ENCODE measurements at places on chromosomes 4 and X. TPM values are rescaled to one million over a fixed set of nuclear protein-coding genes. Genes with fewer than 3 reads are reported as not detected.

Gene SPANXB1
- total RNA-seq: 2.6 TPM

Gene DGKK
- total RNA-seq: not detected

Gene SULT1E1
- total RNA-seq: not detected

Gene TEX11
- not detected for total RNA-seq

Gene HTR2C
- not detected for total RNA-seq

Gene TMPRSS11F
- total RNA-seq: not detected

Gene RBM41
- total RNA-seq: 12.0 TPM

Gene GPR34
- total RNA-seq: 0.11 TPM

Gene NAP1L2
- 1.4 TPM for total RNA-seq

Gene UGT2B10
- total RNA-seq: not detected

Gene ABLIM2
- total RNA-seq: 0.39 TPM

Gene BGN
- not detected for total RNA-seq

Gene CT55
- not detected for total RNA-seq

Gene TNMD
- not detected for total RNA-seq

Gene SLC49A3
- 0.29 TPM for total RNA-seq

Gene CNKSR2
- 3.7 TPM for total RNA-seq

Gene SLC26A1
- 0.31 TPM for total RNA-seq

Gene KLB
- total RNA-seq: 0.15 TPM

Gene MID2
- total RNA-seq: 7.6 TPM

Gene GABRG1
- total RNA-seq: not detected

Gene DUSP21
- not detected for total RNA-seq
